ENCODE measurements at places on chromosomes 12 and 14. TPM values are rescaled to one million over a fixed set of nuclear protein-coding genes. Genes with fewer than 3 reads are reported as not detected.

The RAP1B gene
- polyA plus RNA-seq = 154 TPM

The MIA2 gene
- polyA plus RNA-seq = 19.3 TPM

The FOXA1 gene
- polyA plus RNA-seq = 43.7 TPM

The LUM gene
- polyA plus RNA-seq = 962 TPM

The FAM222A gene
- 2.9 TPM for polyA plus RNA-seq

The PDE3A gene
- polyA plus RNA-seq = 8.5 TPM

The TBX3 gene
- 109 TPM for polyA plus RNA-seq

The GPRC5D gene
- polyA plus RNA-seq = 1.7 TPM

The SRGAP1 gene
- polyA plus RNA-seq = 10.1 TPM

The LRRC10 gene
- not detected for polyA plus RNA-seq

- no peak for DNase-seq
Measured at GRCh38 chr12:104702565-104703139, 245.9 kb downstream of the CHST11 start.

DNA sequence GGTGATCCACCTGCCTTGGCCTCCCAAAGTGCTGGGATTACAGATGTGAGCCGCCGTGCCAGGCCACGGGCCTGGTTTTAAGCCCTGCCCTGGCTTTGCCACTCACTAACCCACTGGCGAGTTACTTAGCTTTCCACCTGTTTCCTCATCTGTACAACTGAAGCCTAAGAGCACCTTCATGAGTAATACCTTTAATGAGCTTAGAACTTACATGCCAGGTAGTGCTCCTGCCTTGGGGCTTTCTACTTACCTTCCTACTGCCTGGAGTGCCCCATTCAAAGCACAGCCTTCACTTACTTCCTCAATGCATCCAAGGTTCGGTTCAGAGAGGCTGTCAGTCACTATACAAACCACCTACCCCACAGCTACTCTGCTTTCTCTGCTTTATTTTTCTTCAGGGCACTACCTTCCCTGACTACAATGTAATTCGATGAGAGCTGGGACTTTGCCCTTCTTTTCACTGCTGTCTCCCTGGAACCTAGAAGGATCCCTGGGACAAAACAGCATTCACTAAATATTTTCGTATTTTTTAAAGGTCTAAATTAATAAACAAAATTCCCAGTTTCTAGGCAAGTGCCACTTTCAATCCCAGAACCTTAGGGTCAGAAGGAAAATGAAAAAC is 13.8 kb downstream of the ZCCHC8 start:
- no peak for DNase-seq

- DNase-seq = no peak
Measured at GRCh38 chr12:72365151-72365550, 93.0 kb downstream of the TRHDE start.

- no peak for DNase-seq
Measured at GRCh38 chr12:98388126-98388525, 127.3 kb upstream of the TMPO start.

DNA sequence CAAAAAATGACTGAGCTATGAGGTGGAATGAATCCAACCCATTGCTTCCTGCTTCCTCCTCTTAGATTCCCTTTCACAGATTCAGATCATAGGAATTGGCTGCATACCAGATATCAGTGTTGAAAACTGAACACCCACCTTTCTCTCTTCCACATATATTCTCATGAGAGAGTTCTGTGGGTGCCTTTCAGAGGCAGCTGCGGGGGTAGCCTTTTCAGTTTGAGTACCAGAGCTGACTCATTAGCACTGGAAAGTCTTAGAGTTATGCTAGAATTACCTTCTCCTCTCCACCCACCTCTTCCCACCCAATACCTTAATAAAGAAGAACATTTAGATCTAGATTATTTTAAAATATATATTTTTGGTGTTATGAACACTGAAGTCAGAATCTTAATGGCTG is 495.4 kb upstream of the SEL1L start:
- no peak for DNase-seq

DNA sequence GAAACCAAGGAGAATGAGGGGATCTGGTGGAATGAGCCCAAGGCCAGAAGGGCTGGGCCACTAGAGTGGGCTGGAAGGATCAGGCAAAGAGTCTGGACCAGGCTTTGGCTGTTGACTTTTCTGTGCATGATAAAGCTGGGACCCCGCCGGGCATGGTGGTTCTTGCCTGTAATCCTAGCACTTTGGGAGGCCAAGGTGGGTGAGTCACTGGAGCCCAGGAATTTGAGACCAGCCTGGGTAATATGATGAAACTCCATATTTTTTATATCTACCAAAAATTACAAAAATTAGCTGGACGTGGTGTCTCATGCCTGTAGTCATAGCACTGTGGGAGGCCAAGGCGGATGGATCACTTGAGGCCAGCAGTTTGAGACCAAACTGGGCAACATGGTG is 393 bp upstream of the KLHL33 start:
- DNase-seq = no peak

GRCh38 chr12:67096533-67097318 is 172.4 kb upstream of the CAND1 start:
- DNase-seq = no peak

DNA sequence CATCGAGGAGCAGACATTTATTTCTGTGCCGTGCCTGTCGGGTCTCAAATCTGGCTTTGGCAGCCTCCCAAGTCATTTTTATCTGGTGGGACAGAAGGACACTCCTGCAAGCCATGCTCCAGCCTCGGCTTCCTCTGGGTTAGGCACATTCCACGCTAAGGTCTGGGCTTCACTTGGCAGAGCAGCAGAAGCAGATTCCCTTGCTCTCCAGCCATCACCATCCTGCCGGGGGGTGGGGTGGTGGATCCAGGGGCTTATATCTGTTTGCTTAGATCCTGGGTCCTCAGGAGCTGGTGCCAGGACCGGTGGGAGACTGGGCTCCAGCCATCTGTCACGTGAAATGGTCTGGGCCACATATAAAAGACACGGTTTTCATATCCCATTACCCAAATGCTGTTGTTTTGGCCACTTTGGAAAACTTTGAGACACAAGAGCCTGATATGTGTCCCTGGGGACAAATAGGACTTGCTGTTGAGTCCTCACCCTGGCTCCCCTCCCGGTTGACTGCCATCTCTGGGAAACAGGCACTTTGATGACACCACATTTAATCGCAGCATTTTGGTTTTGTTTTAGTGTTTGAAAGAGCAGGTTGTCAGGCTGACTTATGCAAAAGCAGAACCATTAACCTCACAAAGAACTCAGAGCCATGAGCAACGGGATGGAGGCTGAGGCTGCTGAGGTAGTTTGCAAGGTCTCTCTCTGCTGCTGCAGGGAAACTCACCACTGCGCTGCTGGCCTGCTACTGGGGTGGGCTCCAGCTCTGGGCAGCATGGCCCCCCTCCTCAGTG is 69.6 kb upstream of the PRMT8 start:
- DNase-seq = no peak

DNA sequence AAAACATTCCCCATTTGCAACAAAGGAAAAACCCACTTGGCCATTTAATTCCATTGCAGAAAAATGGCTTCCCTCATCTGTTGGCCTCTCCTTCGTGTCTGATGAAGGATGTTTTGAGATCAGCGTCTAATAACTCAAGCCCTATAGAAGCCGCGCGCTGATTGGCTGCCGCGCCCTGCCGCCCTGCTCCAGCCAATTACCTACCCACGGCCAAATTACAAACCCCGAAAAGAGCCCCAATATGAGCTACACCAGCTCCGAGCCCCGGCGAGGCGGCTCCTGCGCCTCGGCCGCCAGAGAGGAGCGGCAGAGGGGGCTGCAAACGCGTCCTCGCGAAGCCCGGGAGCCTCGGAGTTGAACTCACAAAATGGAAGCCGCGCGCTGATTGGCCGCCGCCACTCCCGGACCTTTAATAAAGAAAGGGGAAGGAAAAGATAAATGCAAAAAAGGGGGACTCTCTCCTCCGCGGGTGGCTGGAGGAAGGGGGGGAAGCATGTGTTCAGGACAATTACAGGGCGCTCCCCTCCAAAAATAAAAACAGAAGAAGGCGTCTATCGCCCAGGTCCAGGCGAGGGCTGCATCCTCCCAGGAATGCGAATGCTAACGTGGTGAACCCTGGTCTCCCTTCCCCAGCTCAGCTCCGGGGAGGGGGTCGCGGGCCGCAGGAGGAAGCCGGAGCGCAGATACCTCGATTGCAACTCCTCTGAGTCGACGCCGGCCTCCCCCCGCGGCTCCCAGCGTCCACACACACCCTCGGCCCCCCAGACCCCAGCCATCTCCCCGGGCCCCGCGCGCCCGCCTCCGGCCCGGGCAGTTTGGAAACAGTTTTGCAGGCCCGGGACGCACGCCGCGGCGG is 738 bp upstream of the SETD1B start:
- DNase-seq = peak; percentile 95

GRCh38 chr12:99454539-99455172 is 192.9 kb upstream of the GARIN6 start:
- DNase-seq = no peak

DNA sequence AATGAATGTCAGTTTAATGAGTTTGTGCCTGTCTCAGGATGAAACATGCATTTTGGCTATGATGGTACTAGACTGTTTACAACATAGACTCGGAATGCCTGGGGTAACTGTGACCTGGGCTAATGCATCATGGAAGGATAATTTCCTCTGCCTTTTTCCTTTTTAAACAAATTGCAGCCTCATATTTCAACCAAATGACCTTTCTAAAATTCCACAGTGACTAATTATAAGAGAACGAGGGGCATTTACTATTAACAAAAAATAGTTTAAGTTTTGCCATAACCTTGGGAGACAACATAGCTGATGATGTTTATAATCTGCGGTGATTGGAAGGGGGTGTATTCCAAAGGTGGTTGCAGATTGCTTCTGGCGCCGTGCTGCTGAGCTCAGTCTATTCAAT is 1140.5 kb downstream of the GALC start:
- no peak for DNase-seq

DNA sequence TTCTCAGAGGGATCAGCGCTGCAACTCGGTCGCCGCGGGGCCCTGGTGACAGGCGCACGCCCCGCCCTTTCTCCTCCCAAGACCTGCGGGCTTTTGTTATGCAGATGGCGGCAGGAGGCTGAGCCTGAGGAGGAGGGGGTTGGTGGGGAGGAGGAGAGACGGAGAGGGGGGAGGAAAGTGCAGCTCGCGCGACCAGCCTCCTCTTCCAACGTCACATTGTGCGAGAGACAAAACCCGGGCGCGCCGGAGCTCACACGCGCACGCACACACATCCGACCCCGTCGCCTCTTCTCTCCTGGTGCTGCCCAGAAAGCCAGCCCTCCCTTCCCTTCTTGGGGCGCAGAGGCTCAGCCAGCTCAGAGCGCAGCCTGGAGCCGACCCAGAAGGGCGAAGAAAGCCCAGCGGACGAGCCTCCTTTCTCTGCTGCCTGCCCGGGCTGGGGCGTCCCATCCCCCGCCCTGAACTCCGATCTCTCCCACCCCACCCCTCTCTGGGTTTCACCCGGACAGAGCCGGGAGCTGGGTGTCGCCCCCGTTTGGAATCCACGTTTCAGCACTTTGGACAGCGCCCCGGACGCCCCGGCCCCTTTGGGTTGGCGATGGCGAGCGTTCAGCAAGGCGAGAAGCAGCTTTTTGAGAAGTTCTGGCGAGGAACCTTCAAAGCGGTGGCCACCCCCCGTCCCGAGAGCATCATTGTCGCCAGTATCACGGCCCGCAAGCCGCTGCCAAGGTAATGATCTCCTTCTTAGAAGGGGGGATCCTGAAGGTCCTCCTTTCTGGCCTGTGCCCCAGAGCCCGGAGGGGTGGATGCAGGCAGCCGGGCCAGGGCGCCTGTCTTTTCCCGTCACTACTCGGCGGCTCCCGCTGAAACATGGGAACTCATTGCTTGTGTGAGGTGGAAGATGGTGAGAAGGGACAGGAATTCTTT is at the start of gene SRRM4:
Gene SRRM4 (plus strand): TSS at position 257 of the 927 bp plus-strand sequence. CDS start 342 bp downstream, at position 599.
- peak; percentile 48 for DNase-seq

DNA sequence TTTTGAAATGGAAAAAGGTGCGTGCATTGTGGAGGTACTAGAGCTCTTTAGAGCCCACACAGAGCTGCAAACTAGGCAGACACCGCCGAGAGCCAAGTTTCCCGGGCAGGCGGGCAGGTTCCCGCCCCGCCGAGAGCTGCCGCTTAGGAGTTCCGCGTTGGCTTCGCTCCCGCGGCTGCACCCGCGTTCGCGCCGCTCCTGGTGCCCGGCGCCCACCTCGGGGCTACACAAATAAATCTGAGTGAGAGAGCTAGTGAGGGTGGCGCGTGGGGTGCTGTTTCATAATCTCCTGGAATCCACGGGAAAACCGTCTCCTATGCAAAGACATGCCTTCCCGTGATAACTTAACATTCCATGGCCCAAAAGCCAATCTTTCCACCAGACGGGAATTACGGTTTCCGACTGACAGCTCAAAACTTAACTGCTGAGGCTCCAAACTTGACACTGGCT is 645 bp downstream of the KITLG start:
- peak; percentile 38 for DNase-seq

GRCh38 chr14:75979071-75979571 is 2.7 kb downstream of the TGFB3 start:
- no peak for DNase-seq

Data from left lung (tissue), 14 donors.